Stimulated activated CD4-positive, alpha-beta T cell treated with anti-CD3 and anti-CD28 coated beads, Interleukin-2, amount 100 ng/mL, for 4 hours (primary cell): ENCODE measurements at places on chromosomes 11 and 22.

DNA sequence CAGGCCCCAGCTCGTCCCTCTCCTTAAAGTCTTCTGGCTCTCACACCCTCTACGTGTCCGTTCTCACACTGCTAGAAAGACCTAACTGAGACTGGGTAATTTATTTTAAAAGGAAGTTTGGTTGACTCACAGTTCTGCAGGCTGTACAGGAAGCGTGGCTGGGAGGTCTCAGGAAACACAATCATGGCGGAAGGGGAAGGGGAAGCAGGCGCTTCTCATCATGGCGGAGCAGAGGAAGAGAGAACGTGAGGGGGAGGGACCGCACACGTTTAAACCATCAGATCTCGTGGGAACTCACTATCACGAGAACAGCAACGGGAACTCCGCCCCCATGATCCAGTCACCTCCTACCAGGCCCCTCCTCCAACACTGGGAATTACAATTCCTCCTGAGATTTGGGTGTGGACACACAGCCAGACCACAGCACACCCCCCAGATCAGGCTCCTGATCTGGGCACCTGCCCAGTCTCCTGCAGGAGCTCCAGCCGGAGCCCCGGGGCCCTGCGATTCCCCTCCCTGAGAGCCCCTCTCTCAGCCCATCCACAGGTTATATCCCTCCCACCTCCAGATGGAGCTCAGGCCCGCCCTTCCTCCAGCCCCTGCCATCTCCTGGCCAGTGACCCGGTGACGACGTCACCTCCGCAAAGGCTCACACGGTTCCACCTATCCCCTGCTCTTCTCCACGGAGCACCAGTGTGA is 170.2 kb downstream of the BRD1 start:
- peak; percentile 68 for DNase-seq

- no peak for DNase-seq
Observed at GRCh38 chr22:24105013-24105360, 76.3 kb upstream of the SUSD2 start.

- DNase-seq = no peak
Observed at GRCh38 chr22:37910890-37911672, 5.0 kb downstream of the MICALL1 start.

- no peak for DNase-seq
Observed at GRCh38 chr11:36333897-36334296, 37.8 kb downstream of the PRR5L start.

GRCh38 chr22:49724893-49725489 is 102.7 kb downstream of the BRD1 start:
- peak; percentile 62 for DNase-seq

- no peak for DNase-seq
Observed at GRCh38 chr11:60594998-60595642, 79.9 kb downstream of the MS4A13 start.

DNA sequence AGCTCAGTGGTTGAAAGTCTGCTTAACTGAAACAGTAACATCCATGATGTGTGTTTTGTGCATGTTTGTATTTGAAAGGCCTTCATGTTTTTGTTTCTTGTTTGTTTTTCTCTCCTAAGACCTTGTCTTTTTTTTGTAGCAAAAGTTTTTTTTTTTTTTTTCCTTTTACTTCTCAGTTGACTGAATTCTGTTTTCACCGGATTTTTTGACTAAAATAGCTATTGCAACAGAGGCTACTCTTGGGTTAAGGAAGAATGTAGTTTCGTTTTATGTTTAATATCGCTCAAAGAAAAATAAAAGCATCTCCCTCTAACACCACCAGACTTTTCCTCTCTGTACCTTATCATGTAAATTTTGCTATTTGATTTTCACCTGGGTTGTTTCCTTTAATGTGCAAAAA is 15.1 kb downstream of the APOL6 start:
- no peak for DNase-seq

DNA sequence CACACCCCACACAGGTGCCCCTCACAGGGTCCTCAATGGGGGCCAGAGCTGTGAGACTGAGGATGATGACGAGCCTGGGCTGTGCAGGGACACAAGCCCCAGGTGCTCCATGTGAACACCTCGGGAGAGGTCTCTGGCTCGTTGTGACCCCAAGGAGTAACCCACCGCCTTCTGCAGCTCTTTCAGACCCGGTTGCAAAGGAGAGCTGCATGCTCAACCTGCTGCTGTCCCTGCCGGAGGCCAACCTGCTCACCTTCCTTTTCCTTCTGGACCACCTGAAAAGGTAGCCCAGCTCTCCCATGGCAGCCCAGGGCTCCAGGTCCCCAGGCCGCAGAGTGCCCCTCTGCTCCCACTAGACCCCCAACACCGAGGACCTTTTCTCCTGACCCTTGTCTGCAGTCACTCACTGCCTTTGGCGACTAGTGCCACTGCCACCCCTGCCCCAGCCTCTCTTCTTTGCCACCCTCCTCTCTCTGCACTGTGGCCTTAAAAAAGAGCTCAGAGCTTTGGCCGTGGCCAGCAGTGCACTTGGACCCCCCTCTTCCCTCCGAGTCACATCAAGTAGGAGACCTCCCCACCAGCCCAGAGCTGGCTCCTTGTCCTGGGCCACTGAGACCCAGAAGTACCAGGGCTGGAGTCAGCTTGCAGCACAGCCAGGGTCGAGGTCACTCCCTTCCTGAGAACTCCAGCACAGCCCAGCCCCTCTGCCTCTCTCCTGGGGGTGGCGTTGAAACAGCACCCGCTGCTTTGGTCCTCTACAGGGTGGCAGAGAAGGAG is 133.7 kb downstream of the BCR start:
- no peak for DNase-seq

DNA sequence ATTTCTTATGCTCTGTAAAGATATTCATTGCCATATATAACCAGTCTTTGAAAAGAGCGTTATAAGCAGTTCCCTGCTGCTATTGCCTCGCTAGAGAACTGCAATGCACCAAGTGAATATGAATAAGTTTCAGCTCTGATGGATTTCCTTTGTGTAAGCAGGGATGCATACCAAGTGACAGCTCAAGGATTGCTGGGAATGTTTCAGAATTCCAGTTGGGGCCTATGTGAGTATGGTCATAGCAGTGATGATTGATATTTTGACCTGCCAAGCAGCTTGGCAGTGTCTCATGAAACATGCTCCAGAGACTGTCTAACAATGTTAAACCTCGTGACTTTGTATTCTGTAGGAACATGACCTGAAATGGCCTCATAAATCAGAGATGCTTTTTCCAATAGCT is 312.6 kb downstream of the C11orf87 start:
- no peak for DNase-seq

DNA sequence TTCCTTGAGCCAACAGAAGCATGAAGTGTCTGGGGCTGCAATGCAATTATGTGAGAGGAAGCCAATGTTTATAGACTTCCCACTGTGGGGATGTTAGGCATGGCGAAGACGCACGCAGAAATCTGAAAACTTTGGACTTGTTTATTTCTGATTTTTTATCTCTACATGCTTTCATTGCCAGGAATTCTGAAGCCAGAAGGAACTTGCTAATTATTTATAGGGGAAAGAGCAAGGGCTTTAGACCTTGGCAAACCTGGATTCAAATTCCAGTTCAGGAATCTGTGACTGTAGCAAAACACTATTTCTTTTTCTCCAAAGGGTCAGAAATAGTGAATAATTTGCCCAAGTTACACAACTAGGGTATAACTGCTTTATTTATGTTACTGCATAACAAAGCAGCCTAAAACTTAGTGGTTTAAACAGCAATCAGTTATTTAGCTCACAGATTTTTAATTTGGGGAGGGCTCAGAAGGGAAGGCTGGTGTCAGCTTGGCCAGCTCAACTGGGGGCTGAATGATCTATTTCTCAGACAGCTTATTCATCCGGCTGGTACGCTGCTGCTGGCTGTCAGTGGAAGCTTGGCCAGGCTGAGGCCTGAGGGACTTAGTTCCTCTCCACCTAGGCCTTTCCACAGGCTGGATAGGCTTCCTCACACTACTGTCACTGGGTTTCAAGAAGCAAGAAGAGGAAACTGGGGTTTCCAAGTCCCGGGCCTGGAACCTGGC is 1.9 kb upstream of the OR6Q1 start:
- DNase-seq = no peak

- no peak for DNase-seq
Observed at GRCh38 chr22:32699001-32699582, 102.4 kb upstream of the TIMP3 start.

DNA sequence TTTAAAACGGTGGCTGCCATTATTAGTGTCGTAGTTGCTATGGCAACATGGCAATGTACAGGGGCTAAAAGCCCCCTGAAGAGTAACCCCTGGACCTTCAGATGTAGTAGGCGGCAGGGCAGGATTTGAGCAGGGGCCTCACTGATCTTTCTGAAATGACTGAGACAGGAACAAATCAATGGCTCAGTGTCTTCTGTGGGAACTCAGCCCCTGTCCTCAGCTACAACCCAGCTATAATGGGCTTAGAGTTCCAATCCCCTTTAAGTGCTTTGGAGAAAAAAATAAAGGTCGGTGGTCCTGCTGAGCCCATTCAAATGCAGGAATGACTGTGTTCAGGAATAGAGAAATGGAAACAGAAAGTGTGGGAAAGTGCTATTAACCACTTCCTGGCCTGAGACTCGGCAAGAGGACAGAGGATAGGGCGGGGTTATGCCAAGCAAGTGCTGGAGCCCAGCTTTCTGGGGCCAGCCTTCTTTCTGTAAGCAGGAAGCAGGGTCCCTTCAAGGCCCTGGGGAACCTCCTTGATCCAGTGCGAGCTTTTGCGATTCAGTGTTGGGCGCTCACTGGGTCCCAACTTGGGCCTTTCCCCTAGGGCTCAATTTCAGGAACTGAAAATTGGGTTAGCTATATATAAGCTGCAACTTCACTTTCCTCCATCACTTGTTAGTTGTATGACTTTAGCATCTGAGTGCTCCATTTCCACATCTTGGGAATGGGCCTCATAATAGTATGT is 6.1 kb upstream of the CD82 start:
- no peak for DNase-seq

GRCh38 chr22:48205790-48206189 is 1443.3 kb downstream of the TBC1D22A start:
- DNase-seq = no peak

DNA sequence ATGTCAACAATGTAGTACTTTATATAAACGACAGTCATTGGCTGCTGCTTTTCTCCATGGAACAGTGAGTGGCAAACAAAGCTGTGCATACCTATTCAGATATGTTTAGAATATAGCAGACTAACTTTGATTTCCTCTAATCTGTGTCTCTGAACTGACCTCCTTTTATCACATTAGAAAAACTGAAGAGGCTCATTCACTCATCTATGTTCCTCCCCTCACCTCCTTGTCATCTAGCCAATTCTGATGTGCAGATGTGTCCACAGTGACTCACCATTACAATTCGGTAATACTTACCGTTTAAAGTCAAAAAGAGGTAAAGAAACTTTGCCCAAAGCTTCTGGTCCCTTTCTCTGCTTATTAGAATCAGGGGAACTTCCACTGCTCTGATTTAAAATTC is 51.5 kb upstream of the RPS13 start:
- no peak for DNase-seq

- DNase-seq = no peak
Observed at GRCh38 chr11:11454671-11455223, 101.7 kb upstream of the CSNK2A3 start.

- DNase-seq = no peak
Observed at GRCh38 chr22:33350961-33351360, 292.8 kb upstream of the SYN3 start.

- DNase-seq = peak; percentile 47
Observed at GRCh38 chr11:96341211-96342013, 1.6 kb downstream of the MAML2 start.

GRCh38 chr22:41377846-41378245 is 3.9 kb upstream of the TEF start:
- DNase-seq = no peak

DNA sequence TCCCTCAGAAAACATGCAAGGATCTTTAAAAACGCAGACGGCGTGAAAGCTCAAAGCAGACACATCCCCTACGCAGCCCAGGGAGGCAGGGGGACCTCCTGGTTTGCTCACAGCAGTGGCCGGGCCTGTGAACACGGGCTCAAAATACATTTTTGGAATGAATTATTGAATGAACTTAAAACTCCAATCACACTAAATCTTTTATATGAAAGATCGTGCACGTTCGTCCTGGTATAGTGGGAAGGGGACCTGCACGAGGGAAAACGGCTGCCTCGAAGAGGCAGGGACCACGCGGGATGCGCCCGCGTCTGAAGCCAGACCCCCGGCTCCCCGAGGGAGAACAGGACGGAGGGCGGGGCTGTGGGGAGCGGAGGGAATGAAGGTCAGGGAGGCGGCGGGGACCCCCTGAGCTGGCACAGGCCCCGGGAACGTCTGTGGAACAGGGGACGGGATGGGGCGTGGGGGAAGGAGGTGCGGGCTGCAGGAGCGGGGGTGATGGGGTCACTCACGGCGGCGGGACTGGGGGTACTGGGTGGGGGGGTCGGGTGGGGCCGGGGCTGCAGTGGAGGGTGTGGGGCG is 1.3 kb upstream of the PANX2 start:
- no peak for DNase-seq

DNA sequence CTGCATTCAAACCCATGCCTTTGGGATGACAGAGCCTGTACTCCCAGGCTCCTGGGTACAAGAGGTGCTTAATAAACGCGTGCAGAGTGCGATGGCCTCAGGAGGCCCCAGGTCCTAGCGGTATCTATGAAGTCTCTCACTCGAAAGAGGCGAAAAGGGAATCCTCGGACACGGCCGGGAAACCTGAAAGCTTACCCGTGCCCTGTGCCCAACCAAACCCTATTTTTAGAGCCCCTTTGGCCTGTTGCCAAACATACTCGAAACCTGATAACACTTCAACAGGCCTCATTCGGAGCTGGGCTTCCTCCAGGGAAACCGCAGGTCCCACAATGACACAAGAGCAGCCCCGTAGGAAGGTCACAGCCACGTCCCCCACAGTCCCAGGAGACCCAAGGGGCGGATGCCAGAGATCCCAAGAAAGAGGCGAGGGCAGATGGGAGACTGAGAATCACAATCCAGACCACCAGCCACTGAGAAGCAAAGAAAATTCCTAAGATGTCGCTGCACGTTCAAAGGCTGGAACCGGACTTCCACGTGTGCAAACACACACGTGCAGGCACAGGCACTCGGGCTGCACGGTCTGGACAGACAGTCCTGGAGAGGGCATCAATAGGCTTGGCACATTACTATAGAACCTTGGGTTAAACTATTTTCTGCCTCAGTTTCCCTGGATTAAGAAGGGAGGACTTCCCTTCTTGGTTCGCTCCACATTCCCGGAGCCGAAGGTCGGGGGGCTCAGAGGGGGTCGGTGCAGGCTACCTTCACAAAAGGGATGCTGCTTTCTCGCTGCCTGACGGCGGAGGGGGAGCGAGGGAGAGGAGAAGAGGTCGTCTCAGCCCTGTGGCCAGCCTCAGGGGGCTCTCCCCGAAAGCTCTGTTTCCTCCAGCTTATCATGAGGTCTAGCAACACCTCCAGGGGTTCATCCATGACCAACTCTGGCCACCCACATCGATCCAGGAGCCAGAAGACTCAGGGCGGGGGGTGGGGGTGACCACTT is 8.2 kb downstream of the PDGFB start:
- DNase-seq = no peak
